ENCODE measurements at places on chromosomes 16 and 17.

GRCh38 chr17:28228109-28228840, 90.7 kb upstream of the TMEM97 start:
- no peak for DNase-seq

GRCh38 chr17:73840829-73841228, 196.6 kb upstream of the SDK2 start:
- no peak for DNase-seq

- DNase-seq = no peak
Observed at GRCh38 chr16:84048270-84048669, 5.7 kb upstream of the SLC38A8 start.

DNA sequence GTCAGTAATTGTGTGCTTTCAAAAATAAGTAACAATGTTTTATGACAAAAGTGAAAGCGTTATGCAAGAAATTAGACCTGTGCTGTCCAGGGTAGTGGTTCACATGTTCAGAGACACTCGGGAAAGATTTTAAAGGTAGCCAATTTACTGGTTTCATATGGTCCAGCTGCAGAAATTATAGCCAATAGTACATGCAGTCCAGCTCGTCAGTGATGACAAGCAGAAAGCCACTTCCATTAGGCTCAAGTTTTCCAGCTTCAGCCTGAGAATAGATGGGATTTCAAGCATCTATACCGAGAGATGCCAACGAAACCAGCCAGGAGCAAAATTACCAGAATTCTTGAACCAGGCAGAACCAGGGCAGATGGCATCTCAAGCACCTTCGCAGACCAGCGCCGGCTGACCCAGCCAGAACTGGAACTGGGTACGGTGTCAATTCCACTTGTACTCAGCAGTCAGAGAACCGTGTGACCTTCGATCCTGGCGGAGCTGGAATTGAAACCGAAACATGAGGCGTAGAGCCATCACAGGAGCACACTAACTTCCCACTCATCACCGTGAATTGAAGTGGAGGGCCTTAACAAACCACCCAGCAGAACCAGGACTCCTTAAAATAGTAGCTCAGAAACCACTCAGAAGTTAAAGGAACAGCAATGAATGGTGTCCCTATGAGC, 207.9 kb upstream of the HSBP1 start:
- no peak for DNase-seq

GRCh38 chr16:29315916-29316517, 90.5 kb downstream of the NPIPB11 start:
- no peak for DNase-seq

DNA sequence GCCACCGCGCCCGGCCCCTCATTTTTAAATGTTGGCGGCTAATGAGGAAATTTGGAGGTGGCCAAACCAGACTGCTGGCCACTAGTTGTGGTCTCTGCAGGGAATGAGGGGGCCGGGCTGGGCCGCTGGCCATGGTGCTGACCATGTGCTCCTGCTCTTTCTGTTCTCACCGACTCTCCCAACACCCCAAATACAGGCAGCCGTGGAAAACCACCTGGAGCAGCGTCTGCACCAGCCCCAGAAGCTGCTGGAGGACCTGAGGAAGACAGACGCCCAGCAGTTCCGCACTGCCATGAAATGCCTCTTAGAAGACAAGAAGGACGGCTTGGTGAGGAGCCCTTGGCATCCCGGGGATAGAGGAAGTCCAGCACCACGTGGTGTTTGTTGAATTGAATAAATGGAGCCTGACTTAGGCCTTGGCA, 21.3 kb downstream of the OTOA start:
- no peak for DNase-seq

- DNase-seq = no peak
Observed at GRCh38 chr16:16175296-16175695, 48.0 kb downstream of the ABCC6 start.

- no peak for DNase-seq
Observed at GRCh38 chr16:81220349-81220748, 18.1 kb upstream of the BCO1 start.

GRCh38 chr16:70430667-70431536, 8.0 kb downstream of the ST3GAL2 start:
- DNase-seq = no peak

DNA sequence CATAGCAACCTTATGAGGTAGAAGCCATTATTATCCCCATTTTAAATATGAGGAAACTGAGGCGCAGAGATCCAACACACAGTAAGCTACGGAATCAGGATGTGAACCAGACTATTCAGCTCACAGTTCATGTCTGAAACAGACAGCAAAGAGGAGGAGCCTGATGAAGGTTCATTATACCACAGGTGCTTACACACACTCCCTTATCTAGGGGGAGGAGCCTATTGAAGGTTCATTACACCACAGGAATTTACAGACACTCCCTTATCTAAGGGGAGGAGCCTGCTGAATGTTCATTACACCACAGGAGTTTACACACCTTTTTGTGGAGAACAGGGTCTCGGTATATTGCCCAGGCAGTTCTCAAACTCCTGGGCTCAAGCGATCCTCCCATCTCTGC, 21.9 kb downstream of the C16orf95 start:
- no peak for DNase-seq

GRCh38 chr16:75529959-75530358, 5.9 kb downstream of the CHST5 start:
- DNase-seq = no peak

DNA sequence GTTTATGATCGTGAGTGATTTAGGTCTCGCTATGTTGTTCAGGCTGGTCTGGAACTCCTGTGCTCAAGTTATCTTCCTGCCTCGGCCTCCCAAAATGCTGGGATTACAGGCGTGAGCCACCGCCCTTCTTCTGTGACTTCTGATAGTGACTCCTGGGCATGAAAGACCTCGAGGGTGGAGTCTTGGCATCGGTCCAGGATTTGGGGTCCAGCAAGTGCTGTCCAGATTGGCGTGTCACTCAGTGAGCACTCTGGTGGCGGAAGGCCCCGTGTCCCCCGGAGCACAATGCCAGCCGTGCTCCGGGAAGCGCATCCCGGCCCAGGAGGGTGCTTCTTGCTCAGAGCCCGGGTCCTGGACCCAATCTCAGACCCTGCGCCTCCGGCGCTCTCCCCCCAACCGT, 6.8 kb downstream of the OR1F1 start:
- no peak for DNase-seq

GRCh38 chr17:40818343-40818732, 4.1 kb downstream of the KRT10 start:
- no peak for DNase-seq

DNA sequence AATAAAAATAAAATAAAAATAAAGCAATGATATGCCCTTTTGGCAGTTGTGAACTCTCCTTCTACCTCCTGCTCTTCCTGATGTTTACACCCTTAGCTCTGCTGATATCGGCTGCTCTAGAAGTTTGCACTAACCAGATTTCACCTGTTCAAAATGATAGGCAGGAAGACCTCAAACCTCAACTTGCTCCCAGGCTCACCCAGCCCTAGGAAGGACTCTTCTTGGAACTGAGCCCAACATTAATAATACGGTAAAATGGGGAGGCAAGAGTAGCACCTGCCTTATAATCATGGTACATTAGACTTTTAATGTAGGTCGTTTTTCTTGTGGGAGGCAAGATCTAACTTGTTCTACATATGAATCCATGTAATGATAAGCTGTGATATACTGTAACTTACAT, 61.2 kb upstream of the MED13 start:
- DNase-seq = no peak

GRCh38 chr17:78473951-78474613, 95.6 kb downstream of the PGS1 start:
- no peak for DNase-seq

GRCh38 chr17:19364699-19365498, 2.4 kb upstream of the B9D1 start:
- no peak for DNase-seq

DNA sequence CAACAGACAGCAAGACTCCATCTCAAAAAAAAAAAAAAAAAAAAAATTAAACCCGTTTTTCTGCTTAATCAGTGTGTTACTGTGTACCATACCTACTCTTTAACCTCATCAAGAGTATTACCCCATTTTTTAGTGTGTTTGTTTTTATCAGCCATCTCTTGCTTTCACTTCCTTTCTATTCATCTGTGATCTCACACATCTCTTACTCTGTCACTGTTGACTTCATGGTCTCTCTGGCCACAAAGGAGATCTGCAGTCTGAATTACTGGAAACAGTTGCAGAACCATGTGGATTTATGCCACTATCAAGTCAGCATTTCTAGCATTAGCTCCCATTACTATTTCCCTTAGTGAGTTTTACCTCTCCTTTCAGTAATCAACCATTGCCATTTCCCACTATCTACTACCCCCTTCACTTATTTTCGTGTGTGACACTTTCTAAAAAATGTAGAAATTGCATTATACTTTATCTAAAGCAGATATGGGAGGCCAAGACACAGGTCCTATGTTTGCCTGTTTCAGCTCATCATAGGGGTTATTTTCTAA, 20.1 kb downstream of the NDEL1 start:
- DNase-seq = no peak

DNA sequence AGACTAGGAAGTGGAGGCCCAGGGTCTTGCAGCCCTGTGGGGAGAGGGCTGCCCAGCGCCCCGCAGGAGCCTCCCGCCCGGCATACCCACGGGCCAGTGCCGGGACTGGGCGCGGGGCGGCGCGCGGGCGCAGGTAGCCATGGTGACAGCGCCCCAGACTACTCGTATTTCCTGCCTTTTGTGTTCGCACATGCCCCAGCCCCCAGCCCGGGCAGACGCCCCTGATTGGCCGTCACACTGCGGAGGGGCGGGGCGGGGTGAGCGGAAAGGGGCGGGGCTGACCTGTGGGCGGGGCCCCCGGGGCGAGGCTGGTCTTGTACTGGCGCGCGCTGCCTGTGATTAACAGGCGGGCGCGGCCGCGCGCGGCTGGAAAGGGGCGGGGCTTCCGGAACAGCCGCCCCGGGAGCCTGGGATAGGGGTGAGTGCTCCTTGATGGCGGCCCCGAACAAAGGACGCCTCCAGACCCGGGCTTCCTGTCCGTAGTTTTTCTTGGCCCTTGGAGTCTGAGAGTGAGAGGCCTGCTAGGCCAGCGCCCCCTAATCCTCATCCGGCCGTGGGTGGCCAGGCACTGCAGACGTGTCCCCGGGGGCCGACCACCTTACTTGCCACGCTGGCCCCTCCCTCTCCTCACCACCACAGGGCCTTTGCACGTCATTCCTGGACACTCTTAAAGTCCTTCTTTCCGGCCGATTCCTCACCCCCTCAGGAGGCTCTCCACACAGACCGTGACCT, 71.0 kb downstream of the RAI1 start:
- peak; percentile 93 for DNase-seq

GRCh38 chr16:19662351-19662750, 55.7 kb downstream of the KNOP1 start:
- DNase-seq = no peak

GRCh38 chr17:41211845-41212466, 14.5 kb upstream of the KRTAP9-2 start:
- peak; percentile 56 for DNase-seq

GRCh38 chr16:80433623-80434022, 107.2 kb upstream of the DYNLRB2 start:
- no peak for DNase-seq

DNA sequence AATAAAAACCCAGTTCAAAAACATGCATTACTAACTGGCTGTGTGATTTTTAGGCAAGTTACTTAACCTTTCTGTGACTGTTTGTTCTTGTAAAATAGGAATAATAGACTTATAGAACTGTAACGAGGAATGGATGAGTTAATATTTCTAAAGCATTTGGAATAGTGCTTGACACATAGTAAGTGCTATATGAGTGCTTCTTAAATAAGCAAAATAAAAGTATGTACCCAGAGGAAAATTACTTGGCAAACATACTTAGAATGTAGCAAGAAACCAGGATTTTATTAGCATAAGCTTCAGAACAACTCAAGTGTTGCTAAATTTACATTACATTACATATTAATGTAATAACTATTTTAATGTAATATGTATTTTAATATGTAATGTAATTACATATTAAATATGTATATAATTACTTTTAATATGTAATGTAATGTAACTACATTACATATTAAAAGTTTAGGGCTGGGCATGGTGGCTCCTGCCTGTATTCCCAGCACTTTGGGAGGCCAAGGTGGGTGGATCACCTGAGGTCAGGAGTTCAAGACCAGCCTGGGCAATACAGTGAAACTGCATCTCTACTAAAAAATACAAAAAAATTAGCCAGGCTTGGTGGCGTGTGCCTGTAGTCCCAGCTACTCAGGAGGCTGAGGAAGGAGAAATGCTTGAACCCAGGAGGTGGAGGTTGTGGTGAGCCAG, 14.2 kb downstream of the NFAT5 start:
- DNase-seq = no peak

- DNase-seq = no peak
Observed at GRCh38 chr17:38693700-38694329, 11.3 kb upstream of the MLLT6 start.

- no peak for DNase-seq
Observed at GRCh38 chr16:54253118-54253517, 33.5 kb downstream of the IRX3 start.

GRCh38 chr17:41417576-41418015, 6.8 kb downstream of the KRT37 start:
- DNase-seq = no peak

DNA sequence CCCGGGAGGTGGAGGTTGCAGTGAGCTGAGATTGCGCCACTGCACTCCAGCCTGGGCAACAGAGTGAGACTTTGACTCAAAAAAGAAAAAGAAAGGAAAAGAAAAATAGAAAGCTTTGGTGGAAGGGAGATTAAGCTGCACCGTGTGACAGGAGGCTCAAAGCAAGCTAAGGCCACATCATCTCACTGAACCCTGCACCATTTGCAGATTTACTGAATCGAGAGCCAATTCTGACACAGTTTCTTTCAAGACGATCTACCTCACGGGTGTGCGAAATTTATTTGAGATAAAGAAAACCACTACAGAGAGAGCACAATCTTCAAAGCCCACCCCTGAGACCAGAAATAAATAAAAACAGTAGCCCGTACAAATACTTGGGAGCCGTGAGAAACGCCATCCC, 49.6 kb downstream of the RTN4RL1 start:
- no peak for DNase-seq

DNA sequence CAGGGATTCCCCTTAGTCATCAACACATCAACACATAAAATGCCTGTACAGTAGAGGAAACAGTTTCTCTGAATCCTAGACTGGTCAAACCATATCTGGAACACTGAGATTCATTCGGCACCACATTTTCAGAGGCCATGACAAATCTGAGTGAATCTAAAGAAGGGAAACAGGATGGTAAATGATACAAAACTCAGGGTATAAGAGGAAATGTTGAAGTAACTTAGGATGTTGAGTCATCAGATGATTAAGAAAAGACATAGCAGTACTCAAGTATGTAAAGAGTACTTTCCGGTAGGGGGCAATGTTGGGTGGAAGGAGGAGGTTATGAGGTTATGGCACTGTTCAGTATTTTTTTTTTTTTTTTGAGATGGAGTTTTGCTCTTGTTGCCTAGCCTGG, 358.5 kb upstream of the PMFBP1 start:
- no peak for DNase-seq

DNA sequence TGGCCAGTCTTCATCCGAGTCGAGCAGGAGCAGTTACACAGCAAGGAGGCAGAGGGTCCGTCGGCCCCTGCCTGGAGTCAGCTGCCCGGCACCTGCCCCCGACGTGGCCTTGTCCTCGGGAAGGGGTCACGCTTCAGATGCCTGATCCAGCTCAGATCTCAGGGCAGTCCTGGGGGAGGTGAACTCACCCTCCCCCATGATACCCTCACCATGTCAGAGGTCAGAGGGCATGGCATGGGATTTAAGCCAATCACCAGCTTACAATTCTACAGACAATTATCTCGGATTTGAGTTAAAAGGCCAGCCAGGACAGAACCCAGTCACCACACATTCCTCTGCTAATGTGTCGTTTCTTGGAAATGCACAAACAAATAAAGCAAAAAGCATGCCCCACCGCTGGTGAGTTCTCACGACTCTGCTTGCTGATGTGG, 211.3 kb downstream of the FOXL1 start:
- no peak for DNase-seq

Measured in myocyte (in vitro differentiated cells).